ENCODE measurements at places on chromosomes 16 and 17.

GRCh38 chr17:13995856-13996271 lies 73.4 kb upstream of the COX10 start:
- no peak for DNase-seq

- peak; percentile 35 for DNase-seq
These were observed 40.8 kb downstream of the RNF157 start for GRCh38 chr17:76199469-76199868.

GRCh38 chr17:64058621-64059020 lies 38.2 kb upstream of the ICAM2 start:
- DNase-seq = no peak

GRCh38 chr16:10402975-10403374 lies 17.1 kb downstream of the ATF7IP2 start:
- DNase-seq = no peak

GRCh38 chr16:24689128-24689527 lies 40.3 kb upstream of the TNRC6A start:
- DNase-seq = no peak

DNA sequence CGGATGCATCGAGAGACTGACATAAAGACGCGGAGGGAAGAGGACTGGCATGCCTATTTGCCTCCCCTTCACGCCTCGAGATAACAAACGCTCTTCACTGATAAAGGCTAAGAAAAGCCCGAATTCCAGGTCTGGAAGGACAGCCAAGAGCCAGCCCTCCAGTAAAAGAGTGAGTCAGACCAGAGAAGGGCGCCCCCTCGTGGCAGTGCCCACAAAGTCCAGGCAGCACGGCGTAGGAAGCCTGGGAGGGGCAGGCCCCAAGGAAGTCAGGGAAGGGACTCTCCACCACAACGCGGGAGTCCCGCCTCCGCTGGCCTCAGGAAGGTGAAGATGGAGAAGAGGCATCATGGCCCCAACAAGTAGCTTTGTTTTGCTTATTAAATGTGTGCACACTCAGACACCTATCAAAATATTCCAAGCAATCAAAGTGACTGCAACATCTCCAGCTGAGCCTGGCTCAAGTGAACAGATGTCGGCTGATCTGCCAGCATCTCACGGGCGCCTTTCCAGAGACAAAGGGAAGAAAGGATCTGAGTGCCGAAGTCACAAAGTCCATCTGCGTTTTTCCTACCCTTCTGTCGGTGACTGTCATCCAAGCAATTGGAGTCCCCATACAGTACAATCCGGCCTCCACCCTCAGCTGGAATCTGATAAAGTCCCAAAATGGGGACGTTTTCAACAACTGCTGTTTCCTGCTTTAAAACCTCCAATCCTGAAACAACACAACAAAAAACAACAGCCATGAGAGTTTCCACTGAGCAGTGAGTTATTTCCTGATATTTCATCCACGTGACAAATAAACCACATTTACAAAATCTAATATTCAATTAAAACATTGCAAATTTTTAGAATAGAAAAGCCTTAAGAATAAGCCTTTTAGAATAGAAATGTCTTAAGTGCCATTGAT lies 20.4 kb upstream of the SLC38A8 start:
- peak; percentile 41 for DNase-seq
